ENCODE measurements at places on chromosomes 7 and 10.

- DNase-seq = no peak
Observed at GRCh38 chr7:31761646-31762045, 74.6 kb downstream of the PPP1R17 start.

- DNase-seq = no peak
Observed at GRCh38 chr7:124712017-124712416, 53.6 kb downstream of the GPR37 start.

- no peak for DNase-seq
Observed at GRCh38 chr10:78985973-78986818, 82.6 kb upstream of the ZMIZ1 start.

DNA sequence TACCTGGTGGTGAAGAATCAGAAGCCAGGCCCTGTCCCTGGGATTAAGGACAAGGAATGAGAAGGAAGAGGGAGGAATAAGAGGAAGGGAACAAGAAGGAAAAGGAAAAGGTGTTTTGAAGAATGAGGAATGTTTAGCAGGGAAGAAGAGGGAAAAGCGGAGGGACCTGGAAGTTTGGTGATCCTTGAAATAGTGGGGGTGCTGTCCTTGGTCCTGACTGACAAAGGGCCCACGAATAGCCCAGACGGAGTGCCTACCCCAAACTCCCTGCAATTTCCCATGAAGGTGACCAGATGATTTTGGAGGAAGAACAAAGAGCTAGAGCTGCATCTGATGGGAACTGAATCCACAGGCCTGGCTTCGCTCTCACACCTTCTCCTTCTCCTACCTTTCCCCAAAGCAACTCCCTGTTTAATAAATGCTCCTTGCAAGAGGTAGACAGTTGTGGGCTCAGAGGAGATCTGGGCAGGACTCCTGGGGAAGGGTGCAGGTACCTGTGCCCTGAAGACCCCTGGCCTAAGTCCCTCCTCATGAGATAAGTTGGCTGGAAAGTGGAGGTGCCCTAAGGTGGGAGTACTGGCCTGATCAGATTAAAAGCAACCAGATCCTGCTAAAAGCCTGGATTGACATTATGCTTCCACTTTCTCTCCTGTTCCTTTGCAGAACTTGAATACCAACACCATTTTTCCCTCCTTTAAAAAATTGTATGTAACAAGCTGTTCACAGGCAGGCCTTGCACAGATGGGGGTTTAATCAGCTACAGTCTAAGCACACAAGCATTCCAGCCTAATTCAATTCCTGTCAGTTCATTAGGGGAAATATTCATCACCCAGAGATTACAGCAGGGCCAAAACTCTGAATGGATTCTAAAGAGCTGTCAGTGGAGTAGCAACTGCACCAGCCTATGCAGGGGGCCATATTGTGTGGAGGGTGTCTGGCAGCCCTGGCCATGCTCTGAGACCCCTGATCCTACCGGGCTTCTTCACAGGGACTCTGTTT, 19.4 kb downstream of the KAZALD1 start:
- no peak for DNase-seq

DNA sequence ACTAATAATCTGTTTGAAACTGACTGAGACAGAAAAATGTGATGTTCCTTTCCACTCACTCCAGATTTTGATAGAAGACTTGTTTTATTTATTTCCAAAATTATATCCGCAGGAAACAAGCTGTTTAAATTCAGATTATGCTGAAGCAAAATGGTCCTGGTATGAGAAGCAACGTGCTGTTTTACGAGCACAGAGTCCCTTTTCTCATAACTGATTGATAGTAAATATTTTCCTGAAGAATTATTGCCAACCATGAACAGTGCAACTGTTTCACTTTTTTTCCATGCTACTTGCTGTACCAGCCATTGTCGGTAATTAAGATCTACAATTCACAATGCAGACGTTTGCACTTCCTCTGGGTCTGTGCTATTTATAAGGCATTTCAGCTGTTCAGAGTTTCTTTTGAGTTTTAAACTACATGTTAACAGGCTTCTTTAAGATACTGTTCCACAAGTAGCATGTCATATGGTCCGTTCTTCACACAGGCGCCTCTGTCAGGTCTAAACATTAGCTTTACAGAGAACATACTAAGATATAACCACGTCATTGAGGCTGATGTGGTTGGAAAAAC, 103.8 kb downstream of the POLL start:
- DNase-seq = no peak

GRCh38 chr7:40733114-40733513, 598.3 kb downstream of the SUGCT start:
- no peak for DNase-seq

DNA sequence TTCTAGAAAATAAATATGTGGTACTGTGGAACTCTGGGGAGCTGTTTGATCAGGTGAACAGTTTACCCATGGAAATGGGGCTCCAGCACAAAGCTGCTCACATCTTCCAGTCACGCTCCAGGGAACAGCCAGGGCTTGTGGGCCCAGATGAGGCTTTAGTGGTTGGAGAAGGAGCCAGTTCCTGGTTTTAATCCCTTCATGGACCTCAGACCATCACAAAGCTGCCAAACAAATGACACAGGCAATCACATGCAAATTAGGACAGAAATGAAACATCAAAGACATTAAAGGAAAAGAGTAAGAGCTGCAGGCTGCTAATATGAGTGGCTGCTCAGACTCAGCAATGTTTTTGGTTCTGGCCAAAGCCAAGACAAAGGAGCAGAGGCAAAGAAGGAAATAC, 2.2 kb upstream of the ATP6V0E2 start:
- DNase-seq = no peak

DNA sequence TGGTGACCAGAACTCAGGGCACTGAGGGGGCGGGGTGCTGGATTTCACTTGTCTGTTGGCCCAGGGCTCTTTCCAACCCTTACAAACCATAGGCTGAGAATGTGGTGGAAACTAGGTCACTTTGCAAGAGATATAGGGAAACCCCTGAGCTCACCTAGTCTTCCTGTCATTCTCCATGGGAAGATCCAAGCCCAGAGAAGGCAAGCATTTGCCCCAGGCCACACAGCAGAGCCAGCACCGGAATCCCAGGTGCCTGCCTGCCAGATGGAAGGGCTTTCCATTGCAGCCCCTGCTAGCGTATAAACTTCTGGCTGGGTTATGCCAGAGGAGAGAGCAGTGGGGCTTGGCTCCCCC, 427 bp downstream of the PYROXD2 start:
- DNase-seq = no peak

GRCh38 chr10:44922796-44923545, 11.8 kb downstream of the TMEM72 start:
- DNase-seq = no peak

GRCh38 chr7:123598657-123599056, 3.0 kb upstream of the ASB15 start:
- DNase-seq = no peak

- no peak for DNase-seq
Observed at GRCh38 chr10:8060010-8060703, 5.7 kb downstream of the GATA3 start.

GRCh38 chr10:58813573-58813972, 300.9 kb downstream of the BICC1 start:
- DNase-seq = no peak

GRCh38 chr7:28293527-28293835, 112.9 kb upstream of the JAZF1 start:
- peak; percentile 27 for DNase-seq

DNA sequence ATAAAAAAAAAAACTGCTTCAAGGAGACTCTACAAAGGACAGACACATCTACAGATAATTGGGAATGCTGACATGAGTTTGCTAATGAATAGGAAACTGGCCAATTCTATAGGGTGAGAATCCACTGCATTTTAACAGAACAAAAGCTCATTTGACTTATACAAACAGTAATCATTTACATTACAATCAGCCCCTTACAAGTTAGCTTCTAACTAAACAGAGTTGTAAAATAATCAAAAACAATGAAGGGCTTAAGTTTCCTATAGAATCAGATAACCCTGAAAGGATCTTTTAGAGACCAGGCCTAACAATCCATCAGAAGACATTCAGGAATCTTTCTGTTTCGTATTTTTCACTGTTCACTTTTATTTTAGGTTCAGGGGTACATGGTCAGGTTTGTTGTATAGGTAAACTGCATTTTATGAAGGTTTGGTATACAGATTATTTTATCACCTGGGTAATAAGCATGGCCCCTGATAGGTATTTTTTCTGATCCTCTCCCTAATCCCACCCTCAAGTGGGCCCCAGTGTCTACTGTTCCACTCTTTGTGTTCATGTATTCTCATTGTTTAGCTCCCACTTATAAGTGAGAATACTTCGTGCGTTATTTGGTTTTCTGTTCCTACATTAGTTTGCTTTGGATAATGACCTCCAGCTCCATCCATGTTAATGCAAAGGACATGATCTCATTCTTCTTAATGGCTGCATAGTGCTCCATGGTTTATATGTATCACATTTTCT, 131.3 kb upstream of the NOBOX start:
- no peak for DNase-seq

- DNase-seq = no peak
Observed at GRCh38 chr7:140773104-140773503, 76.6 kb downstream of the NDUFB2 start.

- DNase-seq = no peak
Observed at GRCh38 chr10:118042827-118043242, 3.9 kb downstream of the RAB11FIP2 start.

- no peak for DNase-seq
Observed at GRCh38 chr10:30062090-30062489, 2.7 kb upstream of the JCAD start.

GRCh38 chr7:90246171-90246570, 1.2 kb downstream of the CFAP69 start:
- no peak for DNase-seq

- DNase-seq = no peak
Observed at GRCh38 chr10:34666008-34666704, 148.9 kb downstream of the PARD3 start.

- no peak for DNase-seq
Observed at GRCh38 chr10:52785418-52785817, 12.8 kb upstream of the MBL2 start.

DNA sequence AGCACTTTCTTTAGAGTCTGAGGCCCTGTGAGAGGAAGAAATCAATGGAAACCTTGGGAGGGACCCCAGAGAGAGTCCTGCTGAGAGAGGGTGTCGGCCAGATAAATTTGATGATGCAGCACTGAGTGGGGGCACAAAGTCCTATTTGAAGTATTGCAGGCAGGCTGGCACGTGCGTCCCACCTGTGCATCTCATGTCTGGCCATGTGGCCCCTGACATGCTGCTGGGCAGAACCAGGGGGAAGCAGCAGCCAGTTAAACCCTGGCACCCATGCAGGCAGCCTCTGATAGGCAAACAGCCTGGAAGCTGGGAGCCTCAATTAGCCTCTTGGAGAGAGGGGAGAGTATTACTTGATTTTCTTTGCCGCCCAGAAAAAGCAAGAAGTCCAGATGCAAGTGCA, 180.9 kb downstream of the PLXNA4 start:
- DNase-seq = no peak

GRCh38 chr10:117609095-117609795, 66.7 kb downstream of the EMX2 start:
- peak; percentile 41 for DNase-seq

DNA sequence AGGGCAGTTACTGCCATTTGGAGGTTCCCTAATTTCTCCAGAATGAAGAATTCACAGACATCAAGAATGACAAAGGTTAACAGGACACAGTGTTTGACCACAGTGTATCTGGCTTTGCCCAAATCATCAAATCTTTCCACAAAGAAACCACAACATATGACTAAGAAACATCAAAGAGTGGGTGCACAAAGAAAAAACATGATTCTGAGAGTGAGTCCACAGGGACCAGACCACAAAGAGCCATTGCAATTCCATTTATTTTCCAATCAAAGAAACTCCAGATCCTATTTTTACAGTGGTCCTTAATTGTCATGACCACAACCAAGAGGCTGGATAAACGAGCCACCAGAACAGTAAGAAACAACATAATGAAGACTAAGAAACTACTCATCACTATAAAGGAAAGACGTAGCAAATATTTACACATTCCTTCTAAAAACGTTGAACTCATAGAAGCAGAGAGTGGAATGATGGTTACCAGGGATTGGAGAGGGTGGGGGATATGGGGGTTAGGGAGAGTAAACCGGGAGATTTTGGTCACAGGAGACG, 286.5 kb downstream of the DOCK4 start:
- DNase-seq = no peak

DNA sequence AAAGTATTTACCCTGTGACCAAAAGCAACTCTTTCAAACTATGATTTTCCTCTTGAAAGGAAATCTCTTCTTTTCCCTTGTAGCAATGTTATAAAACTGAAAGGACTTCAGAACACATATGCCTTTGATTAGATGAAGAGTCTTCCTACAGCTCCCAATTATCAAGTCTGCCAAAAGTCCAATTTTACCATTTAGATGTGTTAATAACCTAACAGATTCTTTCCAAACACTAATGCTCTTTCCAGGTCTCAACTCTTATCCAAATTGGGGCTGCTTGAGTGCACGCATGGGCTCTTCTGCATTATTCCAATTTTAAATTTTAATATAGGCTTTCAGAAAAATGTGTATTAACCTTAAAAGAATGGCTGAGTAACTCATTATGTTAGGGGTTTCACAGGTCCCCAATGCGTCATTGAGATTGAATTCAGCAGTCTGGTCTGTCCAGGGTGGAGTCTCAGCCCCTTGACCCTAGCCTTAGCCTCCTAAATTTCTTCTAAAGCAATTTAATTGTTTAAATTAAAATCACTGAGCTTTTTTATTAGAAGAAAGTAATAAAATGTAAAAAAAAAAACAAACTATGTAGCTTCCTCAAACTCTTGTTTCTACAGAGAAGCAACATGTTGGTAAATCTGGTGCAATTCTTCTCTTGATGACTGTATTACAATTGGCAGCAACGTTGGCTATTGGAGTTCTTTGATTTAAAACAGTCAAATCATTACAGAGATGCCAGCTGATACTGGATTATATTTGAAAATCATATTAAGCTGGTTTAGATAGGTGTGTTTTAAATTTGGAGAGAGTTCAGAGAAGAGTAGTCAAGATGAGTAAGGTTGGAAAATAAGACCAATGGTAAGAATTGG, 170.4 kb downstream of the DKK1 start:
- no peak for DNase-seq

DNA sequence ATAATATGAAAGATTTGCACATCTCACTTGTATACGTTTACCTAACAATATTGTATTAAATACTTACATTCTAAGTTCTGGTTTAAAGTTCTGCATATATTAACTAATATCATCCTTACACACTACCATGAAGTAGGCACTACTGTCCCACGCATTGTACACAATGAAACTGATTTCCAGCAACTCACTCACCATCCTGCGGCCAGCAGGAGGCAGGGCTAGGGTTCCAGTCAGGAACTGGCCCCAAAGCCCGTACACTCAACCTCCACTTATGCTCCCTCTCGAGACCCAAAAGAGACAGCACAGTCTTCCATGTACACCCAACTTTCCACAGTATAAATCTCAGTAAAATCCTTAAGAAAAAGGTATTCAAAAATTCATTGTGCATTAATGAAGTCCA, 41.4 kb downstream of the GRID1 start:
- DNase-seq = no peak

DNA sequence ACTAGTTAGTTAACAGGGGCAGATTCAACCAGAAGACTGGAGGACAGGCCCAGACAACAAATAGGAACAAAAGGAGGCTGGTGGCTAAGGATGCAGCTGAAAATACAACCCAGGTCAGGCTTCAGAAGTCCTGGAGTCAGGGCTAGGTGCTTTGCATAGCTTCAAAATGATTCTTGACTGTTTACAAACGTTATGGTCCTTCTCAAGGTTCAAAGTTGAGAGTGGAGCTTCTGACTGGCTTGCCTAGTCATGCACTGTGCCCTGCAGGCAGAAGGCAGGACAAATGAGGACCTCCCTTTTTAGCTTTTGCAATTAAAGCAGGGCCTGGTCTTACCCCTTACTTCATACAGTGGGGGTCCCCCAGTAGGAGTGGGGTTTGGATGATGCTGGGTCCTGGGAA, 4.4 kb upstream of the CDH23 start:
- DNase-seq = no peak

All from NCI-H146 (cell line).